Effector CD8-positive, alpha-beta T cell (primary cell): ENCODE measurements at places on chromosomes 3 and 15.

DNA sequence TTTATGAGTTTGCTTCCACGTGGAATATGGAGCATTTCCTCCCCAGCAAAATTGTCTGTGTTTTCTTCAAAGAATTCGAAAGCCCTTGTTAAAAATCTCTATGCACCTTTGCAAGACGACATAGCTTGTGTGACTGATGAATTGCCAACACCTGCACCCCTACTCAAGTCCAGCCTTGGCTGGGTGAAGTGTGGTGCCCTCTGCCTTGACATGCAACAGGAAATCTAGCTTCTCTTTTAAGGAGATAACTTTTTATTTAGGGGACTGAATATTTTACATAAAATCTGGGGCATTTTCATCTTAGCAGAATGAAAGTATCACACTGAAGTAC is 647 bp downstream of the HMG20A start:
- DNase-seq: no peak

DNA sequence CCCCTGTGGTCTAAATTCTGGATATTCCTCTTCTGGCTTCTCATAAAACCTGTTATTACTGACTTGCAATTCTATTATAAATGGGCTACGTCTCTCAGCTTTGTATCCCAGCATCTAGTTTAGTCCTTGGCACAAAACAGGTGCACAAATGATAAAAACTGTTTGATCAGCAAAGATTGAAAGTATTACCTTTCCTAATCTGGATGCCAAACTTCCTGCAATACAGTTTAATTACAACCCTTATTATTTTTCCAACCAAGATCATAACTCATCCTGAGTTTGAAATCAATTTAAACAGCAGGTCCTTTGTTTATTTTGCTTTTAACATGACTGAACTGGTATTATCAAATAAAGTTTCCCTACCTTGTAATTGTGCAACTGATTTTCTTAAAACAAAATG is 132.6 kb downstream of the ATP1B3 start:
- no peak for DNase-seq

- DNase-seq: no peak
Observed at GRCh38 chr3:70740872-70741271, 428.4 kb upstream of the MDFIC2 start.

- DNase-seq: no peak
Observed at GRCh38 chr15:46301291-46301690, 666.5 kb downstream of the SQOR start.

GRCh38 chr3:42855547-42856380 is 19.9 kb downstream of the CYP8B1 start:
- DNase-seq: no peak

GRCh38 chr3:58994746-58995330 is 55.0 kb downstream of the CFAP20DC start:
- DNase-seq: no peak

DNA sequence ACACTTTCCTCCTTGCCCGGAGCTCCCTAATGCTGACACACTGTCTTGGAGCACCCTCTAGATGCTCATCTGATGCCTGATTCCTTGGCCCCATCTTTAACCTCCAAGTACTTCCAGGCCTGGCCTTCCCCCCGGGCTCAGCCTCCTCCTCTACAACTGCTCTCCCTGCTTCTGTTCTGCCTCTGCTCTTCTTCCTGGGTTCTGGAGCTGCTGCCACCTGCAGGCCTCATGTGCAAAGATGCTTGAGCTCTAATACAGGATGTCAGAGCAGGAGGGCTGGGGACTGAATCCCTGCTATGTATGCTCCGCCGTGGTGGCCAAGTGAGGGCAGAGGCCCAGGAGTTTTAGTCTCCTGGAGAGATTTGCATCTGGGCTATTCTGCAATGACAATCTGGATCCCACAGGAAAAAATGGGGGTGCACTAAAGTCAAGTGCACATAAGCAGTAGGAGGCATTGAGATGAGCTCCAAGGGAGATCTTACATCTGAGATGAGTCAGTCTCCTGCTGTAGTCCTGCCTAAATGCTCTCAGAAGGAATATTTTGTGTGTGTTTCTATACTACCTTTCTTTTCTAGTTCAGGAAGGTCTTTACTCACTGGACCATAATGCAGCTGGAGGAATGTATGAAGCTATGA is 296.3 kb downstream of the UACA start:
- DNase-seq: no peak
